Activated CD4-positive, alpha-beta T cell treated with anti-CD3 and anti-CD28 coated beads for 1 hour (primary cell): ENCODE measurements at places on chromosomes 13 and 19.

DNA sequence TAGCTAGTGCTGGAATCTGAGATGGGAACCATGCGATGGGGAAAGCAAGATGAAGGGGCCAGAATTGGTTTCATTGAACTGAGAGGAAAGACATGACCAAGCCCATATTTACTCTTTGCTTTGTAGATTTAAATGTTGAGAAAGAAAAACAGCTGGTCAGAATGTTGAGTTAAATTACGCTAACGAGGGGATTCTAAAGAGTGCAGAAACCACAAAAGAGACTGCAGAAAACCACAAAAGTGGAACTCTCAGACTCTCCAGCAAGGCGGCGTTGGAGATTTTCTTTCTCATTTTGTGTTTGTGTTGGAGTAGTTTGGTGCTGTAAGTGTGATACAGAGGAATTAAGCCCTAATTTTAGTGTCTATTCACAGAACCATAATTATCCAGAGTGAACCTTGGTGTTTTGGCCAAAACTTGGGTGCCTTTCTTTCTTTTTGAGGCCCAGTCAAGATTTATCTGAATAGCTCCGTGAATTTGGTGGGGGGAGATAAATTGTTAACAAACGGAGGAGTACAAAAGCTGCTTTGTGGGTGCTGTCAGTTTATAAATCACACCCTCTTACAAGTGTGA, 26.3 kb downstream of the SAE1 start:
- DNase-seq, result no peak

GRCh38 chr13:72886272-72887067, 104.5 kb downstream of the PIBF1 start:
- DNase-seq, result no peak

DNA sequence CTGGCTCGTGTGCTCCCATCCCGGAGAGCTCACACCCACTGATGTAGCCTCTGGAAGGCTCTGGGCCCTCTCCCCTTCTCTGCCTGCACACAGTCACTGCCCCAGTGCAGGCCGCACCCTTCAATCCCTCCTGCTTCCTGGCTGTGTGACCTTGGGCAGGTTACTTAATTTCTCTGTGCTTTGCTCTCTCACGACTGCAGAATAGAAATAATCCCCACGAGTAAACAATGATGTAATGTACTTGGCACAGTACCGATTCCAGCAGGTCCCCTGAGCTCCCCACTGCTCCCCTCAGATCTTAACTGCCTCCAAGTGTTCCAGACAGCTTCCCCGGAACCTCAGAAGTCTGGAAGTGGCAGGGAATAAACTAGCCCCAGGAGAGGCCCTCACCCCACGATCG, 16.1 kb downstream of the LIG1 start:
- no peak for DNase-seq

DNA sequence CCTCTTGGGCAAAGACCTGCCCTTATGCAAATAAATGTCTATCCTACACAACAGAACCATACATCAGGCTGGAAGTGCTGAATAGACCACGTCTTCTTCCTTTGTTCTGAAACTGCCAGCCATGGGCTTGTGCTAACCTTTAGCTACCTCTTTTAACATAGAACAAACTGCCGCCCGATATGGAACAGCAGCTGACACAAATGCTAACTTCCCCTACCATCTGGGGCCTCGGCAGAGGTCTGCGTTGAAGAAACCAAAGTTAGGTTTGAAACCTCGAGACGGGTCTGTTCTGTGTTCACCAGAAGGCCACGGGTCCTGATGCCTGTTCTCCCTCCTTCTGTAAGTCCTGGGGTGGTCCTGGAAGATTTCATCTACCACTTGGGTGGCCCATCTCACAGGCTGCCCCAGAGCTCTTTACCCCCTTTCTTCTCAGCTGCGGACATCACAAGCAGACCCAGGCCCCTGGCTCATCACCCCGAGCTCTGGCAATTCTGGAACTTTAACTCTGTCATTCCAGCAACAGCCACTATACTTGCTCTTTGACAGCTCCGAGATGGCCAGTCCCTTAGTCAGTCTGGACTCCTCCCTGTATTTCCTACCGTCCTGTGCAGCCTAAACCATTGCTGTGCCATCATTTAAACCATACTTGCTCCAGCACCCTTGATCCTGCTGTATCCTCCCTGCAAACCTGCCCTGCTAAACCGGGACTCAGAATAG, 146.7 kb downstream of the USP12 start:
- DNase-seq, result no peak

DNA sequence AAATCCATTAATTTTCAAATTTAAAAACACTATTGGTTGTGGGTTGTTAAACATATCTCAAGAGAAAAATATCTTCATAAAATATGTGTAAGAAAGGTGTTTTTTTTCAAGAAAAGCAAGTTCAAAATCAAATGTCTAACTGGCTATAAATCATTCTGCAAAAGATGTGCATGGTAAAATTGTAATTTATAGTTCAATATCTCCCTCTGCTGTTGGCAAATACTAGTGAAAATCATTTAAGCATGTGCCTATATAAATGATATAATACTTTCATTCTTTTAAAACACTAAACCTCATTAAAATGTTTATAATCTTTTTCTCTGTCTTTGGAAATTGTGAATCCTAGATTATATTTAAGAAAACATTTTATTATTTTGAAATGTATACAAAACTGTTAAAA, 17.2 kb upstream of the SLITRK6 start:
- no peak for DNase-seq

DNA sequence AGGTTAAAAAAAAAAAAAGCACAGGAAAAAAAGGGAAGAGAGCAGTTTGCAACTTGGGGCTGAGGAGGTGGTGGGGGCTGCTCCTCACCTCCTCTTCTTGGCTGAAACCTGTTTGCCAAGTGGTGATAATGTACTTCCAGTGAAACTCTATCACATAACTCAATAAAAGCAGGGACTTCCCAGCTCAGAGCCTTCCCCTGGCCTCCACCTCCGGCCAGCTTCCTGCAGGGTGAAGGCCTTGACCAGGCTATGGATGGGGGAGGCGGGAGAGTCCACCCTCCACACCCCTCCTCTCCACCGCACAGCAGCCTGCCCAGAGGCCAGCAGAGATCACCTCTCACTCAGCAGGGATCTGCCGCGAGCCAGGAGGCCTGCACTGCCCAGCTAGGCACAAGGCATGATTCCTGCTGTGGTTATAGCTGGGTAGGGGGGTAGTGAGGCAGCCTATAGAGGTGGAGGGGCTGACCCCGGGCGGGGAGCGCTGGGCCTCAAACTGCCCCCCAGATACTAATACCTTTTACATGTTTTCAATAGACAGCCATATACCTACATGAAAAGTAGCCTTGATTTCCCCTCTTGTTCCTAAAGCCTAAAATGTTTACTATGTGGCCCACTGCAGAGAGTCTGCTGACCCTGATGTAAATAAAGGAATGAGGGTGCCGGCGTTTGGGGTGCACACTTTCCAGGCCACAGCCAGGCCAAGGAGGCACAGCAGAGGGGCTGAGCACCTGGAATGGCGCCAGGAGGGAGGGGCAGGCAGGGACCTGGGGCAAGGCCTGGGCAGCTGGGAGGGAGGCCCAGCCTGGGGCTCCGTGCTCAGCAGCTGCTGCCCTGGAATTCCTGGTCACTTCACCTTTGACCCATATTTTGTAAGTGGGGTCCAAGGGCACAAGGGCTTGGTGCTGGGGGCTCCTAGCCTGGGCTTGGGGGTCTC, 10.3 kb downstream of the ZNF787 start:
- DNase-seq, result no peak

DNA sequence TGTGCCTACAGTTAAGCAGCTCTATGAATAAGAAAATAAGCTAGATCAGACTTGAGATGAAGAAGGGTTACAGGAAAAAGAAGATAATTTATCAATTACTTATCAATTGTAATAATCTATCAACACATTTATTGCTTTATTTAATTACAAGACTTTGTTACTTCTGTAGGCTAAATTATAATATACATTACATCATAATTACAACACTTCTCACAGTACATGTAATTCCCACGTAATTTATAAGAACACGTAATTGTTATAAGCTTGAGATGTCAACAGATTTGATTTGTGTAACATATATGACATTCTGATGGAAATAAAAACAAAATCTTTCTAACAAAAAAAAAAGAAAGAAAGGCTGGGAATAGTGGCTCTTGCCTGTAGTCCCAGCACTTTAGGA, 36.8 kb downstream of the NEK5 start:
- DNase-seq, result no peak

GRCh38 chr13:21529146-21529893, 70.2 kb upstream of the ZDHHC20 start:
- DNase-seq, result no peak
